Uterus (tissue), 4 donors: ENCODE measurements at places on chromosomes 6 and 20. TPM values are rescaled to one million over a fixed set of nuclear protein-coding genes. Genes with fewer than 3 reads are reported as not detected.

- no peak for DNase-seq
These were observed 75.3 kb upstream of the RIPOR2 start for GRCh38 chr6:25010902-25011625.

- DNase-seq = no peak
These were observed 280.8 kb downstream of the FOXA2 start for GRCh38 chr20:22303523-22303922.

CFAP206 gene
- total RNA-seq = 2.8 TPM

BMP6 gene
- total RNA-seq = 8.5 TPM

DNA sequence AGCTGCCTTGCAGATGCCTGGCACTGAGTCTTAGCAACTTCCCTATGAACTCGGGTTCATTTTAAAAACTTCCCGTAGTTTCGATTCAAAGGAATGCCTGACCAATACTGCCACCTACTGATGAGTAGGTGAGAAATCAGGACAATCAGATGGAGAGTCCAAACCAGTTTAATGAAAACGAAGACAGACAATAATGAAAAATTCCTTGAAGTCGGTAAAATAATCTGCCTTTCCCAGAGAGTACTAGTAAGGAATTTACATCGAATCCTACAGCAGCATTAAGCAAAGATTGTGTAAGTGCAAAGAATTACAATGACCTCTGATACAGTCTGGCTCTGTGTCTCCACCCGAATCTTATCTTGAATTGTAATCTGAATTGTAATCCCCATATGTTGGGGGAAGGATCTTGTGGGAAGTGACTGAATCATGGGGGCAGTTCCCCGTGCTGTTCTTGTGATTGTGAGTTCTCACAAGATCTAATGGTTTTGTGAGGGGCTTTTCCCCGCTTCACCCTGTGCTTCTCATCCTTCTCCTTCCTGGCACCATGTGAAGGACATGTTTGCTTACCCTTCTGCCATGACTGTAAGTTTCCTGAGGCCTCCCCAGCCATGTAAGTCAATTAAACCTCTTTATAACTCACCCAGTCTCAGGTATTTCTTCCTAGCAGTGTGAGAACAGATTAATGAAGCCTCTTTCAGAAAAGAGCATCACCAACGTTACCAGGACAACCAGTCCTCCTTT lies 134.4 kb downstream of the ARHGAP18 start:
- DNase-seq = no peak
